Fibroblast of skin of scalp (primary cell): ENCODE measurements at places on chromosomes 2 and 18.

GRCh38 chr2:195683174-195683573 is 26.1 kb downstream of the SLC39A10 start:
- no peak for DNase-seq

DNA sequence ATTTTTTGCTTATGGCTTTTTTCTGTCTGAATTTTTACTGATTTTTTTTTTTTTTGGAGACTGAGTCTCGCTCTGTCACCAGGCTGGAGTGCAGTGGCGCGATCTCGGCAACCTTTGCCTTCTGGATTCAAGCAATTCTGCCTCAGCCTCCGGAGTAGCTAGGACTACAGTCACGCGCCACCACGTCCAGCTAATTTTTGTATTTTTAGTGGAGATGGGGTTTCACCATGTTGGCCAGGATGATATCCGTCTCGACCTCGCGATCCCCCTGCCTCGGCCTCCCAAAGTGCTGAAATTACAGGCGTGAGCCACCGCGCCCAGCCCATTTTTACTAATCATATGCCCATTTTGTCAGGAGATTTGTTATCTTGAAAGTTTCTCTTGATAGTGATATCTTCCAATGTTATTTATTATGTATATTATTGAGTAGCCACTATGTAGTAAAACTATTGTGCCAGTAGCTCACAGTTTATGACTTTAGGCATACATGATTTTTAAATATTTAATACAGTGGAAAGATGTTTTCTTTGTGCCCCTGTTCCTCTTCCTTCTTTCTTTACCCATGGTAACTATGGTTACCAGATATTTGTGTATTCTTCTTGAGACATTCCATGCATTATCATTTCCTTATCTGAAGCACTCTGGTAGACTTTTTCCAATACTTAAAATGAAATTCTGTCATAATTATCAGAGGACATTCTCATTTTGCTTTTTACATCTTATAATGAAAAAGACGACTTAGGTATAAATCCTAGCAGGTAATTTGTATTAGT is 2.1 kb downstream of the HAT1 start:
- DNase-seq: no peak

- no peak for DNase-seq
These were observed 119.8 kb downstream of the PLB1 start for GRCh38 chr2:28615706-28616105.

- peak; percentile 93 for DNase-seq
These were observed 458.6 kb downstream of the FBXO15 start for GRCh38 chr18:73688851-73689711.

DNA sequence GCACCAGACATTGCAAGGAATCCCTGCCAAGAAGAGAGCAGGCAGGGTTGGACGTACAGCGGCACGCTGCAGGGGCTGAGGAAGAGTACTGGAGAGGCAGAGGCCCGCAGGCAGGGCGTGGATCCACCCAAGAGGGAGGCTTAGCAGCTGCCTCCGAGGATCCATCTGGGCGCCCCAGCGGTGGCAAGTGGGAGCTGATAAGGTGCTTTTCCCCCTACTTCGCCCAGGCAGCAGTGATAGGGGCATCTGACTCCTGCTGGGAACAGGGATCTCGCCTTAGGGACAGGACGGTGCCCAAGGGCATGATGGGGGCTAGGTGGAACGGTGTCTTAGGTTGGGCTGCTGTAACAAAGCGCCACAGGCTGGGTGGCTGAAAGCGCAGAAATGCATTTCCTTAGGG is 67.4 kb upstream of the HS6ST1 start:
- DNase-seq: no peak

DNA sequence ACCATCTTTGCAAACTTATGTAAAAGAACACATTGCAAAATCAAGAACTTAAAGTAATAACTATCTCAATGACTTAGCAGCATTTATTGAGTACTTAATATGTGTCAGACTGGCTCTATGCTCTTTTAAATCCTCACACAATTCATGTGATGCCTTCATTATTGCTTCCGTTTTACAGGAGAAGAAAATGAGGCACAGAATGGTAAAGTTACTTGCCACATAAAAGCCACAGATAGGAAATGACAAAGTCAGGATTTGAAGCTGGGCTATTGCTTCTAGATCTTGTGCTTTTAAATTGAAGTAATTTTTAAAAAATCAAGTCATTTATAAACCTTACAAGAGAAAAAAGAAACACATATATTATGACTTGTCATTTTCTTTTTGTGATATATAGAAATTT is 174.2 kb downstream of the WDR7 start:
- DNase-seq: no peak

- no peak for DNase-seq
These were observed 226.1 kb upstream of the HNRNPA3 start for GRCh38 chr2:176986487-176986886.

- DNase-seq: no peak
These were observed 30.5 kb upstream of the SNORC start for GRCh38 chr2:232839411-232840079.

DNA sequence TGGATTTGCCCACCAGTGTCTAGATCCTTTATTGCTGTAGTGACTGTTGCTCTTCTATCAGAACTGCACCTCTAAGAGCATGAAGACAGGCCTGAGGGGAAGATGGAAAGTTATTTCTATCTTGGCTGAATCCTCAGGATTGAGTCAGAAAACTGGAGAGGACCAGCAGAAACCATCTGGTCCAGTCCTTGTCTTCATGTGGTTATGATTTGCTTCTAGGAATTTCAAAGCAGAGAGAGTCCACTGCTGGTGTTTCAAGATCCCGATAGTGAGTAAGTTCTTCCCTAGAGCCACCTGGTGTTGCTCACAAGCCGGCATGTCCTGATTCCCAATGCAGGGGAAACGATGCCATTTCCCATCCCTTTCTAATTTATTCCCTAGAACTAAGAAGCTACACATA is 84.2 kb downstream of the NCKAP5 start:
- DNase-seq: peak; percentile 55

DNA sequence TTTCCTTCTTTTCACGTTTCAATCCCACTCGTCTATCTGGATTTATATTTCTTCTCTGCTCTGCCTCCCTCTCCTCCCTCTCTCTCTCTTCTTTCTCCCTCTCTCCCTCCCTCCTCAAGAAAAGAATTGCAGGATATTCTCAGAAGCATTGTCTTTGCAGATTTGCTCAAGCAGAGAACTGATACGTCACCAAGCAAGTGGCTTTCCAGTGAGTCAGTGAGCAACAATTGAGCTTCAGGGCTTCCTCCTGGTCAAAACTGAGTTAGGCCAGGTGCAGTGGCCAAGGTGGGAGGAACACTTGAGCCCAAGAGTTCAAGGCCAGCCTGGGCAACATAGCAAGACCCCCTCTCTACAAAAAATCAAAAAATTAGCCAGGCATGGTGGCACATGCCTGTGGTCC is 151.1 kb downstream of the SMAD2 start:
- DNase-seq: no peak

DNA sequence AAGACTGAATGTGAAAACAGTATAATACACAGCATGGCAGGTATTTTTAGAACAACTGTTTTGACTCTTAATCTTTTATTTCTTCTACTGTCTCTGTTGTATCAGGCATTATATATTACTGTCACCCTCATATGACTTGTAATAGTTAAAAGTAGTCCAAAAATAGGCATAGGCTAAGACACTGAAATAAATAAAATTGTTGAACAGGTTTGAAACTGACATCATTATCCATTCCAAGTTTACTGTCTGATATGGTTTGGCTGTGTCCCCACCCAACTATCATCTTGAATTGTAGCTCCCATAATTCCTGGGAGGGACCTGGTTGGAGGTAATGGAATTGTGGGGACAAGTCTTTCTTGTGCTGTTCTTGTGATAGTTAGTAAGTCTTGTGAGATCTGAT is 91.4 kb upstream of the CDH19 start:
- DNase-seq: no peak

DNA sequence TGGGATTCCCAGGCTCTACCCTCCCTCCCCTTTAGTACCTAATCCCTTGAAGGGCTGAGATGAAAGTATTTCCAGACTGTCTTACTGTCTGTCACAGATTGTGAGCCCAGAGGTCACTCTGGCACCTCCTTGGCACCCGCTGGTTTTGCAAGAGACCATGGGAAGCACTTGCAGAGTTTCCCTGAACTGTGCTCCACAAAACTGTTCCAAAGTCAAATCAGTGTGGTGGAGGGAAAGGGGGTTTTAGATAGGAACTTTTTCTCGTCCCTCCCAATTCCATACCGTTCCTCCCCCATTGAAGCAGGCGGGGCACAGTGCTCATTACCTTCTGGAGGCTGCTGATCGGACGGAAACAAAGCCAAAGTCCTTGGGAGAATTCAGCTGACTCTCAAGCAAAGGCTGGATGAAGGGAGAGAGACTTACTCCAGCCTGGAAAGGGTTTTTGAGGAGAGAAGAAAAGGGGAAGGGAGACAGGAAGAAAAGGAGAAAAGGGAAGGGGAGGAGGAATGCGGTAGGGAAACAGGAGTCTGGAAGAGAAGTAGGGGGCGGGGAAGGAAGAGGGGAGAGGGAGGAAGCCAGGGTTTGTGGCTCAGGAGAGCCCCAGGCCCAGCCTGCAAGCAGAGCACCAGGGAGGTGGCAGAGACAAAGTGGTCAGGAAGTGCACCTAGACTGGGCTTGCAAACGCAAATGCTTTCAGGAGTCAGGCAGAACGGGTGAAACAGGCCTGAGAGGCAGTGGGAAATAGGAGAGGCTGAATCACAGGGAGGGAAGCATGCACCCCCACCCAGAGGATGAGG is 88.4 kb upstream of the SP3 start:
- DNase-seq: no peak

DNA sequence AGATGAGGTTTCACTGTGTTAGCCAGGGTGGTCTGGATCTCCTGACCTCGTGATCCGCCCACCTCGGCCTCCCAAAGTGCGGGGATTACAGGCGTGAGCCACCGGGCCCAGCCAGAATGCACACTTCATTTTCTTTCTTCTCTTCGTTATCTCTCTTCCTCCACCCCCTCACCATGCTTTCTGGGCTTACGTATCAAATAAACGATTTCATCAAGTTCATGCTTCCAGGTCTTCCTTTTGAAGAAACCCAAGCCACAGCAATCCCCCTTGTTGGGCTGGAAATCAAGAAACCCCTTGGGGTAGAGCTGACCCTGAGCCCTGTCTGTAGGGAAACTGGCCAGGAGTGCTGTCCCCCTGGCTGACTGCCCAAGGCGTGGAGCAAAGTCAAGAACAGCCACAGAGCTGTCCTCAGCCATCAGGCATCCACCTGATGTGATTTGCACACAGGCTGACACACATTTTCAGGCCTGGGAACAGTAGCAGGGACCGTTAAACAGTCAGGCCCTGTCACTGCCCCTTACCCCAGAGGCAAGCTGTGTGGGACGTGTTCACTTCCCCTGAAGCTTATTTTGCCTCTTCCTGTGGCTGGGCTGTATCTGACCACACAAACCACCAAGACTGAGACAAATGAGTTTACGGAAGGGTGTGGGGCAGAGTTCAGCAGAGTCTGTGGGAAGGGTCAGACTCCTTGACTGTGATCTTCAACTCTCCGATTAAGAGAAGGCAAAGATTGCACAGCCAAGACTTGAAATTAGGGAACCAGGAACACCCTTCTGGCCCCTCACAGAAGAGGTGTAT is 15.1 kb upstream of the NMUR1 start:
- no peak for DNase-seq

GRCh38 chr2:149058936-149059335 is 20.4 kb downstream of the LYPD6B start:
- DNase-seq: no peak

DNA sequence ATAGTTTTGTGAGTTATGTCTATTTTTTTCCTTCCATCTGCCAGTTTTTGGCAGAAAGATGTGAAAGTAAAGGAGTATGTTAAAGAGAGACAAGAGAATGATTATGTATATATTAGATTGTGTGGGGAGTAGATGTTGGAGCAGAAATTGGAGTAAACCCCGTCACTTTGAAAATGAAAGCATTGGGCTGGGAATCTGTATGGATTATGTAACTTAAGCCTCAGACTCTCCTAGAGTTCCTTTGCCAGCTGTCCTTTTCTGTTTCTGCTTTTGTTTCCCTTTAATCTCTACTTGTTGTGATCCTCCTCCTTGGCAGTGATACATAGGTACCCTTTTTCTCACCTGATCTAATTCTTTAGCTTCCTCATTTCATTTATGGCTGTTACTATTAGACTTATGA is 19.2 kb downstream of the CCDC138 start:
- DNase-seq: no peak

DNA sequence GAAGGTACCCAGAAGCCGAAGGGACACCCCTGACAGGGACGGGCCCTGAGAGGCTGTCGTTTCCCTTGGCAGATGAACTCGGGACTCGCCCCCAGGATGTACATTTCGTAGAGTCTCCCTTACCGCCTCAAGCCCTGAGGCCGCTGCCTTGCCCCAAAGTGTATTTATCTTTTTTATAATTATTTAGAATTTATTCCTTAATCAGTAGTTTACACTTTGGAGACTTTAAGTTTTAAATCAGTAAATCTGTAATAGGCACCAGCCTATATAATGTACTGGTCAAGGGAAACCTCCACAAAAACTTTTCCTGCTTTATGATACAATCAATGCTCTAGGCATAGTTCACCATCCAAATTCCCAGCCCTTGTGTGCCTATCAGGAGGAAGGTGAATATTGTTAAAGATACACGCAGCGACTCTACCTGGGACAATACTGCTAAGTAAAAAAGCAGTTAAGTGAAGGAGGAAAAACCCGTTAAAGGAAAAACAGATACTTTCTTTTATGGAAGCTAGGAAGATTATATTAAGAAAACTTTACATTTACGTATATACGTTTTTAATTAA is 848 bp downstream of the VRK2 start:
- DNase-seq: no peak

DNA sequence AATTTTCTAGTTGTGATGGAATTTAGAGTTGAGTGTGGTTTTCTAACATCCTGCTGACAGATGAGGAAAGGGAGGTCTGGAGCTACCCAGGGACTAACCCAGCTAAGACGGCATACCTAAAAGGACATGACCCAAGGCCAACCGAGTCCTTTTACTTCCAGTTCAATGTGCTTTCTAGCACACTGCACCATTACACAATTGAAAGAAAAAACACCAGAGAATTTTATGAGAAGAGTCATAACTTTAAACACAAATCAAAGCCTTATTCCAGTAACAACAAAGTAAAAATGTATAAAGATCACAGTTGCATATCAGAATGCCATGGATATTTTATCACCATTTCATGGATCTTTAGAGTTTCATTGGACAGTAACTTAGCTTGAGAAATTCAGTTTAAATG is 480.3 kb downstream of the MEIS1 start:
- peak; percentile 74 for DNase-seq

- DNase-seq: no peak
These were observed 67.5 kb downstream of the GALNT13 start for GRCh38 chr2:153939124-153939796.

DNA sequence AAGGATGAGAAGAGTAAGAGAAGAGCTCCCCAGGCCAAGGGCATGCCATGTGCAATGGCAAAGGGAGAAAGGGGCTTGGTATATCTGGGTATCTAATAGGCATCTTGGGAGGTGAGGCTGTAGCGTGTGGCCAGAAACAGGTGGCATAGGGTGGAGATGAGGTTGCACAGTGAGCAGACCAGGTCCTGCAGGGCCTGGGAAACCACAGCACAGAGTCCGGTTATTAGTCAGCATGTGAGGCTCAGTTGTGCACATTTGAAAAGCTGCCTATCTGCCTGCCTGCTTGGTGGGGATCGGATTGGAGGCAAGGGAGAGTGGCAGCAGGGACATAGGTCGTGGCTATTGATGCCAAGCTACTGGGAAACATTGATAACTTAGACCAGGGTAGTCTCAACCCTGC is 190.6 kb downstream of the TPGS2 start:
- no peak for DNase-seq

GRCh38 chr18:52541056-52541455 is 201.1 kb downstream of the DCC start:
- no peak for DNase-seq
